ENCODE measurements at places on chromosomes 3 and 15. TPM values are rescaled to one million over a fixed set of nuclear protein-coding genes. Genes with fewer than 3 reads are reported as not detected.

DNA sequence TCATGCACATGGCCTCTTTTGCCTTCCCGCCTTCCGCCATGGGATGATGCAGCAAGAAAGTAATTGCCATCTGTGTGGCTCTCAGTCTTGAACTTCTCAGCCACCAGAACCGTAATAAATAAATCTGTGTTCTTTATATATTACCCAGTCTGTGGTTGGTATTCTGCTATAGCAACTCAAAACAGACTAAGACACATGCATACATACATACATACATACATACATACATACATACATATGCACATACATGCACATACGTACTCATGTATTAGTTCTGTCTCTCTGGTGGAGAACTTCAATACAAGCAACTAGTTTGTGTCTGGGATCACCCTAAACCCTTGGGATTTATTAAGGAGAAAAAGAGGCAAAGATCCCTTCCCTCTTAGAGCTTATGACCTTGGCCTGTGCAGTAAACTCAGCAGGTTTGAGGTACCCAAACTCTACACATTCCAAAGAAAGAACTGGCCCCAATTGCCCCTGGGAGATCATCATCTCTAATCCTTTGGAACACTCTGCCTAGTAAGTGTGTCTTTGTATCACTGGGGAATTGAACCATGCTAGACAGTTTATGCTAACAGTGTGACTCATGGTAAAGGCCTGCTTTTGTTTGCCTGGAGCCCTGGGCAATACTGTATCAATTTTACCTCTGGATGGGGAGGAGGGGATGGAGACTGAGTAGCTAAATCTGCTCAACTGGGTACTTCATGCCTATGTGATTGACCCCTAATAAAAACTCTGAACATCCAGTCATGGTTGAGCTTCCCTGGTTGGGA is 115.6 kb upstream of the LMCD1 start:
- DNase-seq, result no peak

DNA sequence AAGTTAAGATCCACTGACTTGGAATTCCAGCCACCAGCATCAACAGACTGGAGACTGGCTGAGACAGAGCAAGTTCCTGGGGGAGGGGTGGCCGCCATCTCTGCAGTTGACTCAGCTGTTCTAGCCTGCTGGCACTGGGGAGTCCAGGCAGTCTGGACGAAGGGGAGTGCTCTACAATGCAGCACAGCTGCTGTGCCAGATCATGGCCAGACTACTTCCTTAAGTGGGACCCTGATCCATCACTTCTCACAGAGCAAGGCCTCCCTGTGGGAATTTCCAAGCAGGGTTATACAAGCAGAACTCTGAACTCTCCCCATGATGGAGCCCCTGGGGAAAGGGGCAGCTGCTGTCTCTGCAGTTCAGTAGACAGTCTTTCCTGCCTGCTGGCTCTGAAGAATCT is 35.2 kb downstream of the PYGO1 start:
- DNase-seq, result peak; percentile 37

FAM219B gene
- 41.7 TPM for polyA plus RNA-seq

DNAH1 gene
- 1.7 TPM for polyA plus RNA-seq

DNA sequence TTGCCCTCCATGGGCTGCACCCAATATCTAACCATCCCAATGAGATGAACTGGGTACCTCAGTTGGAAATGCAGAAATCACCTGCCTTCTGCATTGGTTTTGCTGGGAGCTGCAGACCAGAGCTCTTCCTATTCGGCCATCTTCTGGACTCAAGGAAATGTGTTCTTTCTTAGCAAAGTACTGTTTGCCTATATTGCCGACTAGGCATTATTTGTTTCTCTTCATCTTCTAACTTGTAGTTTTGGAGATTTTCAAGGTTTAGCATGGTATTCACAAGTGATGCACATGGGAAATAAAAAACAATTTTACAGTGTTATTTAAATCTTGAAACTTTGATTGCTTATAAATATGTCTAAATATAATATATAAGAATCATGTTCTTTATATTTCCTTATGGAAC is 377.8 kb upstream of the POU1F1 start:
- no peak for DNase-seq

ZNF80 gene
- polyA plus RNA-seq, result not detected

GRCh38 chr3:123013876-123014275 is 13.7 kb downstream of the SEMA5B start:
- no peak for DNase-seq

GRCh38 chr3:24237971-24238706 is 256.5 kb downstream of the THRB start:
- peak; percentile 54 for DNase-seq

MB21D2 gene
- 3.2 TPM for polyA plus RNA-seq

DNA sequence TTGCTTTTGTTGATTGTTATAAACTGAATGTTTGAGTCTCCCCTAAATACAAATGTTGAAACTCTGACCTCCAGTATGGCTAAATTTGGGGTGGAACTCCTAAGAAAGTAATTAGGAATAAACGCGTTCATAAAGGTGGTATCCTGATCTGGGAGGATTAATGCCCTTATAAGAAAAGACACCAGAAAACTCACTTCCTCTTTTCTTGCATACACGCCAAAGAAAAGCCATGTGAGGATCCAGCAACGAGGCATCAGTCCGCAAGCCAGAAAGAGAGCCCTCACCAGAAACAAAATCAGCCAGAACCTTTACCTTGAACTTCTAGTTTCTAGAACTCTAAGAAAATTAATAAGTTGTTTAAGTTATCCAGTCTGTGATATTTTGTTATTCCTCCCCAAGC is 37.4 kb upstream of the AZI2 start:
- DNase-seq, result no peak

DNA sequence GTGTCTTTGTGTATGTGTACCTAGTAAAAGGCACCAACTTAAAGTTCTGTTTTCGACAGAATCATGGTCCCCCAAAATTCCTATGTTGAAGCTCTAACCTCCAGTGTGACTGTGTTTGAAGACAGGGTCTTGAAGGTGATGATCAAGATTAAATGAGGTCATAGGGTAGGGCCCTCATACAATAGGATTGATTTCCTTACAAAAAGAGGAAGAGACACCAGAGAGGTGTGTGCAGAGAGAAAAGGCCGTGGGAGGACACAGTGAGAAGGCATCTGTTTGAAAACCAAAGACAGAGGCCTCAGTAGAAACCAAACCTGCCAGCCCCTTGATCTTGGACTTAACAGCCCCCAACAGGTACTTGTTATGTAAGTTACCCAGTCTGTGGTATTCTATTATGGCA is 52.0 kb upstream of the CORO2B start:
- DNase-seq, result no peak

DNA sequence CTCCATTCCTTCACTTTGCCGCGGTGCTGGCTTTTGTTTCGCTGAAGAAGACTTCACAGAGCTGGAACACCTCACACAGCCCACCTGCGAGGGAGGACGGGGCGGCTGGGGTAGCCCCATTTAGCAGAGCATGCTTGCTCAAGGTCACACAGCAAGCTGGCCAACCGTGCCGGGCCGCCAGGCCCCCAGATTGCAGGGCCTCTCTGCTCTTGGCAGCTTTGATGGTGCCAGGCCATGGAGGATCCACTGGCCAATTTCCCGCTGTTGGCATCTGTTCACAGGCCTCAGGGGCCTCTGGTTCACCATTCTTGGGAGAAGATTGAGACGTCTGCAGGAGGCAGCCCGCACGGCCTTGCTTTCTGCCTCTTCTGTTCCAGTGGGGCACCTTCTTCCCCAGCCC is 77.9 kb upstream of the LINGO1 start:
- no peak for DNase-seq

KLHL25 gene
- polyA plus RNA-seq, result 5.3 TPM

IQCH gene
- polyA plus RNA-seq, result 3.2 TPM

DNA sequence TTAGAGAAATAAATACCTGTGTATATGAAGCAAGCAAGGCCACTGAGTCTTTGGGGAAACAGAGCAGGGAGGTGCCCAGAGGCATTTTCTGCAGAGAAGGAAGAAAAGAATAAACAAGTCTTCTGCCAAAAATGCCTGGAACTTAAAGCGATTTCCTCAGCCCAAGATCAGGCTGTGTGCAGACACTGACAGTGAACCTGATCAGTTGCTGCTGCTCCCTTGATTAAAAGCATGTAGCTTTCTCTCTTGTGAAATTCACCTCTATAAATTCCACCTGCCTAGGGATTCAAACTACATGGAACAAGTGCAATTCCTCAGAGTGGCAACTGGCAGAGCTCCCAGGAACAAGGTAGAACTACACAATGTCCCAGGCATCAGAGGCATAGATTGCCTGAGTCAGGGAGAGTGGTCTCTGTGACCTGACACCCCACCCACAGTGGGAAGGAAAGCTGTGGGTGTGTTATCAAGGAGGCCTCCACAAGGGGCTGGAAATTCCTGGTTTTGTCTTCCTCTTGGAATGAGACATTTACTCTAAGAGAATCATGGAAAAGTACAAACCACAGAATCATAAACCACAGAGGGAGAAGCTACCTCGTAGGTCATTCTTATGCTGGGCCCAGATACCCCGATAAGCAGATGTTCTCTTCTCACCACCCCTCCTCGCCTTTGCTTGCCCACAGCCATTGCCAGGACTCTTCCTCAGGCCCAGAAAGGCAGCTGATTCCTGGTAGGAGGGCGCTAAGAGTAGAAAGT is 1.8 kb upstream of the ZBTB38 start:
- DNase-seq, result no peak

DNA sequence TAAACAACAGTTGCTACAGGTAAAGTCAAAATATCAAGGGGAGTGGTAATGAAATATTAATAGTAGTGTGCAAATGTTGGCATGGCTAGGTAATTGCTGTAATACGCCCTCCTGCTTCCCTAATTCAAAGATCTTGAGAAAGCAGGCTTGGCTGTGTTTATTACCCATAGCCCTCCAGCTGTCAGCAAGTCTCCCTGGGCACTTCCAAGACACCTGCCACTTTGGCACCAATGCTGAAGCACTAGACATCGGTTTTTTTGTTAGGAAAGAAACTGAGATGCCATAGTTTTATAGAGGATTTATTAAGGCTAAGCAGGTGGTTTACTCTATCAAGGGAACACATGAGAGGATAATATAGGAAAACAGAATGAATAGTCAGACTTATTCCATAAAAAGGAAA is 64.4 kb downstream of the P2RY1 start:
- no peak for DNase-seq

DNA sequence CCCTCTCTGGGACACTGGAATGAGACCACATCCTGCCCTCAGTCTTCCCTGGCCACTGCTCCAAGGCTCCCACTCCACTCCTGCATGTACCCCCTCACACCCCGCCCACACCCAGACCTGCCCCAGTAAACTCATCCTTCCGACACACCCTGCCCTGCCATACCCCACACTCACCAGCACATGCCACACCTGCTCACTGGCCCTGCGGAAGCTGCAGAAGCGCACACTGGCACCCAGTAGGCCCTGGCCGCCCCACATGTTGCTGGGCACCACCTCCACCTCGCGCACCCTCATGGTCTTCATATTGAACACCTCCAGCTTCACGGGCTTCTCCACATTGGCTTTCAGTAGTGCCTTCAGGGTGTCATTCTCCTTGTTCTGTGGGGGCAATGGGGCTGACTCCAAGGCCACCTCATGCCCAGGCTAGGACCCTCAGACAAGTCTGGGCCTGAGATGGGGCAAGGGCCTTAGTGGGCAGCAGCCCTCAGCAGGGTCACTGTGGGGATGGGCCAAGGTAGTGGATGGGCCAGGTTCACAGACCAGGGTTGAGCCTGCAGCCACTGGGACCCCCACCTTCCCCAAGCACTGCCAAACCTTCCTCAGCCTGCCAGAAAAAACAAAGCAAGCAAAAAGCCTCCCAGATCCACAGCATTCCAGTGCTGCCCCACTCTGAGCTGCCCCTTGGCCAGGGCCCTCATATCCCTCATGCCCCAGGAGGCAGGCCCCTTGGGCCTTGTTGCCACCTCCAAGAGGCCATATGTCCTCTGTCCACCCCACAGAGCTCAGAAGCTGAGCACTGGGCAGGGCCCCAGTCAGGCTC is 4.7 kb downstream of the GORASP1 start:
- DNase-seq, result no peak

- no peak for DNase-seq
These were observed 8.5 kb downstream of the TP53BP1 start for GRCh38 chr15:43484455-43484854.

DNA sequence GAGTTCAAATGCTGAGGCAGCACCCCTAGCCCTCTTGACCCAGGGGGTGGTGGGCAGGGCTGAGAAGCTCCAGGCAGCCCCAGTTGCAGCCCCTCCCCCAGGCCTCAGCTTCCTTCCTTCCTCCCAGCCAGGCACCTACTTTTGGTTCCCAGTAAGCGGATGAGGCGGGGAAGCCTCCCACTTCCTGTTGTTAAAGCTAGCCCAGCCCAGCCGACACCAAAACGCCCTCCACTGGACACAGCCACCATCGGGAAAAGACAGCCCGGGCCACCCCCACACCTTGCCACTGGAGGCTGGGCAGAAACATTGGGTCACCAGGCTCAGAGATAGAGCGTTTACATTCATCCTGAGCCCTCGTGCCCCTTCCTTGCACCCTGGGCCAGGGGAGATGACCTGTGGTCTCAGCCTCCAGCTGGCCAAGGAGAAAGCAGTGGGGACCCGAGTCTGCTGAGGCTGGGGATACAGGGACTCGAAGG is 3.5 kb downstream of the DUSP7 start:
- DNase-seq, result peak; percentile 78

GRCh38 chr15:79923079-79923514 is 26.3 kb upstream of the MTHFS start:
- DNase-seq, result peak; percentile 79

DNA sequence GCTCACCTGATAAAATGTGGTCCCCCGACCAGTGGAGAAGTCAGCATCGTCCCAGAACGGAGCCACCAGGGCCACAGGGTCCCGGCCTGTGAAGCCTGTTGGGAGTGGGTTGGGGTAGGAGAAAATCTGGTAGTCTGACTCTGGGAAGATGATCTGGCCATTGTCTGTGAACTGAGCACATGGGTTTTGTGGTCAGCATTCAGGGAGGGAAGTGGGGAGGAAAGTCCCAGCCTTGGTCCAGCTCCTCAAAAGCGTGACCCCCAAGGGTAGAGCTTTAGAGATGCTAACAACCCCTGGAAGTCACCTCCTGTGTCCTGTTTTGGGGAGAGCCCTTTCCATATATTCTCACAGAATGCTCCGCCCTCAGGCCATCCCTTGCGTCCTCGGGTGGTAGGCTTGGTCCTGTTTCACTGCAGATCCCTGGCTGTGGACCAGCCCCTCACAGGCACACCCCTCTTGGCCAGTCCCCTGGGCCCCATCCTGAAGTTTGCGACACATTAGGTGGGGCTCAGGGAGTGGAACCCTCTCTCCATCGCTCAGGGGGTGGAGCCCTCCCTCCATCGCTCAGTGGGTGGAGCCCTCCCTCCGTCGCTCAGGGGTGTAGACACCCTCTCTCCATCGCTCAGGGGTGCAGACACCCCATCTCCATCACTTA is 40.0 kb downstream of the MUC4 start:
- no peak for DNase-seq

PLSCR2 gene
- polyA plus RNA-seq, result not detected

- no peak for DNase-seq
These were observed 50.3 kb upstream of the CHRNB4 start for GRCh38 chr15:78691167-78691850.

All from kidney (tissue), 22 donors.